SJSA1 (cell line): ENCODE measurements at places on chromosomes 7 and 10. TPM values are rescaled to one million over a fixed set of nuclear protein-coding genes. Genes with fewer than 3 reads are reported as not detected.

DNA sequence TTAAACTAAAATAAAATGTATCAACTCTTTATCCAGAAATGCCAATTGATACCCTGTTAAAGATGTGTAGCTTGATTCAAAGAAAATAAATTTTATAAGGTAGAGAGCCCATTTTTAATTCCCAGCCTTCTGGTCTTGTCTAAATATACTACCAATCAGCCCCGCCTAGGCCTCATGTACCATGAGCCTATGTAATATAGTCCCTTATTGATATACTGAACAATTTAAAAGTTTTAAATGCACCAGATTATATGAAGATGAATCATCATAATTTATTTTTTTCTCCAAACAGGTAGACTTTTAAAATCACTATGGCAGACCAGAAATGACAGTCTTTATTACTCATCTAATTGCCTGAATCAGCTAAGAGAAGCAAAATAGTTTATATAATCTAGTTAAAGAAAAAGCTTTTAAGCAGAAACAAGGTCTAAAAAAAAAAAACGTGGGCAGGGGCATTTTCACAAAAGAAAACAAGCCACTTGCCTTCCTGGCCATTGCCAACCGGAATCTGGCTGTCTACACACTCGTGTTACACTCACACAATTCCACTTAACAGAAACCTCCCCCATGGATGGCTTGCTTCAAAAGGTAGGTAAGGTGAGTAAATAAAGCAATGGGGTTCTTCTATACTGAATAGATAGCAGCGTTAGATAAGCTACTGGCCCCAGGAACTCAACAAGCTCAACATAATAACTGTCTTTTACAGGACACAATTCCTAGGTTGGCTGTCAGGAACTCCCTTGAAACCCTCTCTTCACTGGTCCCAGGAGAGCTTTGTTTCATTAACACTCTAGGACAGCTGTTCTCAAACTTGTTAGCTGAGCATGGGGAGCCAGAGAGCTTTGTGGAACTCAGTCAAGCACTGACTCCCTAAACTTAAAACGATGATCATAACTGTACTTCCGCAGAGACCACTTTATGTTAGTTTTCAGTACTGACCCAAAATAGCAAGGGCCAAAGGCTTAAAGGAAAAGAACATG lies 37.2 kb downstream of the RAPGEF5 start:
- H3K4me3 ChIP-seq = no peak overlapping the region
- H3K27ac ChIP-seq = no peak overlapping the region
- H3K36me3 ChIP-seq = no peaks in the 10 kb centered on the region
- H3K4me1 ChIP-seq = no peaks in the 10 kb centered on the region
- no peak for DNase-seq

ERVW-1 gene
- not detected in 2 replicates for total RNA-seq

DNA sequence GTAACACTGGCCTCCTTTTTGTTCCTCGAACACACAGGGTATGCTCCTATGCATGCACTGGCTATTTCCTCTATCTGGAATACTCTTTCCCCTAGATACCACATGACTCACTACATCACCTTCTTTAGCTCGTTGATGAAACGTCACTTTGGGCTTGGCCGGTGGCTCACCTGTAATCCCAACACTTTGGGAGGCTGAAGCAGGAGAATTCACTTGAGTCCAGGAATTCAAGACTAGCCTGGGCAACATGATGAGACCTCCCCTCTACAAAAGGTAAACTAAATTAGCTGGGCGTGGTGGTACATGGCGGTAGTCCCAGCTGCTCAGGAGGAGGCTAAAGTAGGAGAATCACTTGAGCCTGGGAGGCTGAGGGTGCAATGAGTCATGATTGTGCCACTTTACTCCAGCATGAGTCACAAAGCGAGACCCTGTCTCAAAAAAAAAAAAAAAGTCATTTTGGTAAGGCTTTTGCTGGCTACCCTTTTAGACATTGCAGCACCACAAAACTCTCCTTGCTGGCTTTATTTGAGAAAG lies 14.5 kb downstream of the ANKIB1 start:
- H3K4me3 ChIP-seq = no peak overlapping the region
- 0 out of 2 replicates have a peak, but pooled peaks cover 3% of the 10 kb centered on the region for H3K36me3 ChIP-seq
- DNase-seq = peak; percentile 54
- H3K27ac ChIP-seq = no peak overlapping the region

DNA sequence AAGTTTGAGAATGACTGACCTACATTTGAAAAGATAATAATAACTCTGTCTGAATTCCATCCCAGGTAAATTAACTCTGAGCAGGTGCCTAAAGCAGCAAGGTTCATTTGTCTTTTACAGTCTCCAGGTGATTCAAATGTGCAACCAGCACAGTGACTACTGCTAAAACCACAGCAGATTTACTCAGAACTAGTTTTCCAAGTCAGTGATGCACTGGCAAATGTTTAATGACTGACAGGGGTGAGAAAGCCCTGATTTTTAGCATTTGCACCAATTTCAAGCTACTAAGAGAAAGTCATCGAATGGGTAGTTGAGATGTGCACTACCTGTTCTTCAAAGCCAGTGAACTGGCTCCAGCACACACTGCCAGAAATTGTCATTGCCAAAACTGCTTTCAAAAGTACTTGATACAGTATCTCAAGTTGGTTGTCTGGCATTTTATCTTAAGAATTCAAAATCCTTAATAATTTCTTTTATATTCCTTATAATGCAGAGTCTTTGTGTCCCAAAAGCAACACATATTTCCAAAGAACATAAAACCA lies 60.3 kb downstream of the ATOH7 start:
- no peak overlapping the region for H3K27ac ChIP-seq
- no peak overlapping the region for H3K4me3 ChIP-seq
- no peaks in the 10 kb centered on the region for H3K4me1 ChIP-seq
- DNase-seq = no peak

CTAGE8 gene
- not detected in 2 replicates for total RNA-seq
